ENCODE measurements at places on chromosomes 12 and 14.

GRCh38 chr12:125193376-125194152 lies 128.3 kb downstream of the AACS start:
- no peak for DNase-seq

DNA sequence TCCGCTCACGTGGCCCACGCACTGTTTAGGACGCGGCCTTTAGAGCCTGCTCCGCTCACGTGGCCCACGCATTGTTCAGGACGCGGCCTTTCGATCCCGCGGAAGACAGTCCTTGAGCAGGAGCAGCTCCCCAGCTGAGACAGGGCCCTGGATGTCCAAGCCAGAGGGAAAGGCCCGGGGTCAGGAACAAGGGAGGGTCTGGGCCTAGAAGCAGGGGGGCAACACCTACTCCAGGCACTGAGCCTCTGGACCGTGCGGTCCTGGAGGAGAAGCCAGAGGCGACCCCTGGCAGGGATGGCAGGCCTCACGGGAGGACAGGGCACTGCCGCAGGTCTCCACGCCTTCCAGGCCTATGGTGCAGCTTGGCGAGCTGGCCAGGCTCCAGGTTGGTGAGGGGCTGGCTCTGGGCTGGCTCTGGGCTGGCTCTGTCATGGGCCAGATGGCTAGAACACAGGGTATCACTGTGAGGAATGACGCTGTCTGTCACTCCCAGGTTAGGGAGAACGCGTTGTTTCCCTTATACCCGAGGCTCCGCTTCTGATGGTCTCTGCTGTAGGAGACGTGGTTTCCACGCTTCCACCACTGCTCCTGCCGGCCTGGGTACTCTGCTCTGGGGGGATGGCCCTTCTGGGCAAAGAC lies 341.7 kb downstream of the TMEM121 start:
- no peak for DNase-seq

GRCh38 chr12:32146074-32146873 lies 39.6 kb downstream of the BICD1 start:
- no peak for DNase-seq

DNA sequence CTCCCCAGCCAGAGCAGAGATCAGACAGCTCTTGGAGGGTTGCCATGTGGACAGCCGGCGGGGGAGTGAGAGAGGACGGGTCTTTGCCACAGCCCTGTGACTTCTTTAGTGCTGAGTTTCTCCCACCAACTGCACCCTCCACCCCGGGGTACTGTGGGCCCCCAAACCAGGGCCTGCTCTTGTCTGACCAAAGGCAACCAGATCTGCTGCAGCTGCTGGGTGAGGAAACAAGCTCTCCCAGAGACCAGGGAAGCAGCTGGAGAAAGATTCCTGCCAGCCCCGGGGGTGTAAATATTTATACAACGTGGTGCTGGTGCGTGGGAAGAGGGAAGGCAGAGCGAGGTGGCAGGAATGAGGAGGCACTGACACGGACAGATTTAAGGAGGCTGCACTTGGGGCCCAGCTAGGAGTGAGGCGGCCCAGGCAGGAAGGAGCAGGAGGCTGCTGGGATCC lies 14.3 kb upstream of the ZFP36L1 start:
- DNase-seq = no peak

- no peak for DNase-seq
Observed at GRCh38 chr12:74665690-74666089, 128.1 kb downstream of the ATXN7L3B start.

- DNase-seq = no peak
Observed at GRCh38 chr12:112102127-112102526, 6.5 kb downstream of the NAA25 start.

GRCh38 chr12:14691560-14691959 lies 4.8 kb downstream of the GUCY2C start:
- peak; percentile 45 for DNase-seq

DNA sequence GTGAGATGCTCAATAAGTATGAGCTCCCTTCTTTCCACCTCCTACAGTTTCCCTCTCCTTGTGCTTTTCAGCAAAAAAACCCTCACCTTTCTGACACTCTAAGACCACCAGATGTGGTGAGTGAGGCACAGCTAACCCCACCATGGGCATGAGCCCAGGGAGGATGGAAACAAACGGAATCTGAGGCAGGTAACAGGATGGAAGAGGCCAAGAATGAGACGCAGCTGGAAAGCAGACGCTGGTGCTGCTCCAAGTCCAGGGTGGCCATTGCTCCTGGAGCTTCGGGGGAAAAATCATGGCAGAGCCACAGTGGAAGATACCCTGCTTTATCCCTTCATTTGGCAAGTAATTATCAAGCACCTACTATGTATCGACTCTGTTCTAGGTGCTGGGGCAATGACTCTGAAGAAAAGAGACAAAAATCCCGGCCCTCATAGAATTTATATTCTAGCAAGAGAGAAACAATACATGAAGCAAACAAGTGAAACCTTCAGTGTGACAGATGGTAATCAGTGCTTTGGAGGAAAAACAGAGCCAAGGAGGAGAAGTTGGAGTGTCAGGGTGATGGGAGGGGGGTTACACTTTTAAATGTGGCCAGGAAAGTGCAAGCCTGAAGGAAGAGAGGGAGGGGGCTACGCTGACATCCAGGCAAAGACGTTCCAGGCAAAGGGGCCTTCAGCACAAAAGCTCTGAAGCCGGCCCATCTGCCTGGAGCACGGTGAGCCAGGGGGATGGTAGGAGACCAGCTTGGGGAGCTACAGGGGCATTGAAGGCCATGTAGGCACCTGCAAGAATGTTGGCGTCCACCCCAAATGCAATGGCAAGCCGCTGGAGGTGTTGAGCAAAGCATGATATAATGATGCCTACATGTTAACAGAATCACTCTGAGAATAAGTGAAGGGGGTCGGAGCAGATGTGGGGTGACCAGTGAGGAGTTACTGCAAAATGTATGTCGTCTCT lies 154.2 kb downstream of the DPF3 start:
- no peak for DNase-seq

DNA sequence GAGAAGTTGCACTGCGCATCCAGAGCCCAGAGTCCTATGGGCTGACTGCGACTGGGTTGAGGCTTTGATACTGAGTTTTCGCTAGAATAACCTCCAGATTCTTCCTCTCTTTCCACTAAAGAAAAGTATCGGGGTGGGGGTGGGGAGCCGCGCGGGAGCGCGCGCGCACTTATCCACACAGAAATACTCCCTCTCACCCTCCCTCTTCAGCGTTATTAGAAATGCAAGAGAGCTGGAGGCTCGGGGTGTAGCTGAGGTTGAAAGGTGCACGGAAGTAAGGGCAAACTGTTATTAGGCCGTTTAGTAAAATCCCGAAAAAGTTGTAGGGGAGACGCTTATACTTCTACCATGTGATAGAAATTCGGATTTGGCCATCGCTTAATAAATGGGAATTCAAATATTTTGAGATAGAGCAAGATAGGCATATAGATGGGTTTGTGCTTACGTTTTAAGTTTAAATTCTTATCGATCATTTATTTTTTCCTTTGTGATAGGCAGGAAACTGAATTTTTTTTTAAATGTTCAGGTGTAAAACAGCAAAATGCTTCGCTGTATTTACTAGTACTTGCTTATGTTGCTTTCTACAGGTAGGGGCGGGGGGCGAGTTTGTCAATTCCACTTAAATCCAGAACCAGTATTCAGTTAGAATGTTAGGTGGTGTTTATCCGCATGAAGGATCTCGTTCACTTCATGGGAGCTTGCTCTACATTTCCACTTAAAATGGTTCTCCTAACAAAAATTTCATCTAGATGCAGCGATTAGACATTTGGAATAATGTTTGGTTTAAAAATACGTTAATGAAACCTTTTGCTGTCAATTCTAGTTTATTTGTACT lies 1.1 kb downstream of the ARHGAP5 start:
- DNase-seq = no peak

GRCh38 chr12:63103494-63104131 lies 47.4 kb downstream of the AVPR1A start:
- DNase-seq = no peak

- no peak for DNase-seq
Observed at GRCh38 chr14:91419451-91419850, 1.8 kb upstream of the CCDC88C start.

- DNase-seq = peak; percentile 96
Observed at GRCh38 chr14:24442240-24443052, at the start of gene SDR39U1. Gene SDR39U1, minus strand, starts transcription at chr14:24442776. Its CDS starts 7 bp downstream, at chr14:24442769.

GRCh38 chr12:130218682-130219081 lies 56.4 kb downstream of the FZD10 start:
- DNase-seq = no peak

DNA sequence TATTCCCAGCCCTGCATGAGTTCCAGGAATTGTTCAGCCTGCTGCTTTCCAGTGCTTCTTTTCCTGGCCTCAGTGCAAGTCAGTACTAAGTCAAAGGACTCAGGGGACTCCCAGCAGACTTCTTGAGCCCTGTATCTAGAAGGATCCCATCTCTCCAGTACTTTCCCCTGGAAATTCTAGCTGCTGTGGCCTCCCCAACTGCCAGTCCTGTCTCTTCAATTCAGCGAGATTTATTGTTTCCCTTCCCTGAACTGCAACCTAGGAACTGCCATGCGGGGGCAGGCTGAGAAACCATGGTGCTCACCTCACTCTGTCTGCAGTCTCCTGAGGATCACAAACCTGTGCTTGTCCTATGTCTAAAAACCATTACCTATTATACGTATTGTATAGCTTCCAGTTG lies 31.8 kb downstream of the ZNF605 start:
- DNase-seq = no peak

- no peak for DNase-seq
Observed at GRCh38 chr12:29960122-29960521, 176.4 kb upstream of the TMTC1 start.

- no peak for DNase-seq
Observed at GRCh38 chr14:44759277-44759676, 202.5 kb downstream of the KLHL28 start.

- DNase-seq = no peak
Observed at GRCh38 chr14:66238969-66239368, 247.2 kb upstream of the CCDC196 start.

DNA sequence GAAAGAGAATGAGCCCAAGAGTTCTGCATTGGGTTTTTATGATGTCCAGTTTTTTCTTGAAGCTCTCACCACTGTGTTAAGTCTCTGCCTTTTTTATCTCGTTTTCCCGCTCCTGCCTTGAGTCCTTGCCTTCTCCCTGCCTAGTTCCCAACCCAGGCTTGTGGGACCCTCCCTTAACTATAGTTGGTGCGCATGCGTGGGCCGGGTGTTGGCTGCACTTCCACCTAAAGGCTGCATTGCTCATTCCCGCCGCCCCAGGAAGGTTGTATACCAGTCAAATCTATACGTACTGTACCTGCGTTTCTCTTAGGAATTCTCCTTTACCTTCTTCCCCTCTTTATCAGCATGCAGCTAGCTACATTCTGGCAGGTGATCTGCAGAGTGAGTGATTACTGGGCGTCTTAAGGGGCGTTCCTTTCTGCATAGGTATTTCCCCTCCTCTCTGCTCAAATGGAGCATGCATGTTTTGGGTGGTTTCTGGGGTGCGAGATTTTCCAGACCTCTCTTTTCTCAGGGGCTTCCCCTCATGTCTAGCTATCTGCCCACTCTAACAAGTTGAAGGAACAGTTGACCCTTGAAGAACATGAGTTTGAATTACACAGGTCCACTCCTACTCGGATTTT lies 6.6 kb upstream of the REP15 start:
- no peak for DNase-seq

GRCh38 chr12:120237360-120238171 lies 28.0 kb downstream of the PXN start:
- peak; percentile 81 for DNase-seq

DNA sequence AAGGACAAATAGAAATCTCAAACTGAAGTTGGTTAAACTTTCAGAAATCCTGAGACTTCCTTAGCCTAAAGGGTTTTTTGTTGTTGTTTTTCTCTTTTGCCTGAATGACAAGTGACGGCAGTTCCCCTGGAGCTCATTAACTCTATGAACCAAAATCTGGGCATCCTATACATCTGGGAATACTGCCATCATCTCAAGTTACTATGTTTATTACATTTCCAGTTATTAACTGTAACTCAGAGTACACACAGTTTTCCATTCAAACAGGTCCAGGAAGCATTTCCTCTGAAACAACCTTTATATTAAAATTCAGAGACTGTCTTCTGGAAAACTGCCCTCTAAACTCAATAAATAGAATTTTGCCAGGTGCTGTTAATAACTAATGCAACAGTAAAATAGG lies 55.6 kb upstream of the CDKL1 start:
- no peak for DNase-seq

- no peak for DNase-seq
Observed at GRCh38 chr14:90583427-90583826, 186.6 kb downstream of the CALM1 start.

GRCh38 chr12:52971679-52972329 lies 22.9 kb downstream of the KRT18 start:
- DNase-seq = no peak

DNA sequence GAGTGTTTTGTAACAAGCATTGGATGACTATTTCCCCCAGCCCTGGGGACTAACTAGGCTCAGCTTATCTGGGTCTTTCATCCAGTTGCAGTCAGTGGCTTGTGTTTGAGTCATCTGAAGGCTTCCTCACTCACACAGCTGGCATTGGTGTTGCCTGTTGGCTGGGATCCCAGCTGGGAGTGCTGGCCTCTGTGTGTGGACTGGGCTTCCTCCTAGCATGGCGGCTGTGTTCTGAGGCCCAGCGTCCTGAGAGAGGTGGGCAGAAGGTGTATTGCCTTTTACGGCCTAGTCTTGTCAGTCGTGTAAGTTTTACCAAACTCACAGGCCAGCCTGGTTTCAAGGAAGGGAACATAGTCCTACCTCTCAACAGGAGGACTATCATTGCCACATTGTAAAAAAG lies 28.3 kb upstream of the PPP2R5C start:
- DNase-seq = no peak

GRCh38 chr14:45916340-45916953 lies 663.4 kb upstream of the MIS18BP1 start:
- no peak for DNase-seq

DNA sequence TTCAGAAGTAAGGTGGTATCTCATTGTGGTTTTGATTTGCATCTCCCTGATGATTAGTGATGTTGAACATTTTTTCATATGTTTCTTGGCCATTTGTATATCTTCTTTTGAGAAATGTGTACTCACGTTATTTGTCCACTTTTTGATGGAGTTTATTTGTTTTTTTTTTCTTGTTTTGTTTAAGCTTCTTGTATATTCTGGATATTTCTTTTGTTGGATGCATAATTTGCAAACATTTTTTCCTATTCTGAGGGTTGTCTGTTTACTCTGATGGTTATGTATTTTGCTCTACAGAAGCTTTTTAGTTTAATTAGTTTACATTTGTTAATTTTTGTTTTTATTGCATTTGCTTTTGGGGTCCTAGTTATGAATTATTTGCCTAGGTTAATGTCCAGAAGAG lies 927.4 kb upstream of the LRFN5 start:
- no peak for DNase-seq

GRCh38 chr12:25934456-25934855 lies 24.0 kb upstream of the RASSF8 start:
- DNase-seq = no peak

GRCh38 chr12:42691991-42692557 lies 102.5 kb upstream of the PRICKLE1 start:
- no peak for DNase-seq

Data from gastrocnemius medialis (tissue), 4 donors.